ENCODE measurements at places on chromosomes 12 and 14.

GRCh38 chr12:95573951-95574576, 22.8 kb upstream of the USP44 start:
- no peak for DNase-seq

DNA sequence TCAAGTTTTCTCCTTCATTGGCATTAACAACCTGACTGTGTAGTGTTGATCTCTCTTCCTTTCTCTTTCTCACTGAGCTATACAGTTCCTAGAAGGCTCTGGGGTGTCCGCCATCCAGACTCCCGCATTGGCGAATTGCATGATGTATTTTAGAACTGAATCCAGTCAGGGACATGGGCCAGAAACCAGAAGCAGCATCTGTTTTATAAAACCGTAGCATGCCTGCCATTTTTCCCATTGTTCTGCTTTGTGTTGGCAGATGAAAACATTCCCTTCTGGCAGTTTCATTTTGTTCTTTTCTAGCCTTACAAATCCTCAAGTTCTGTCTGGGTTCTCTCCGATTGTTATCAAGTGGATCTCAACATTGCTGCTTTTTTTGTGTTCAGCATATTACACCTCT, 268.3 kb upstream of the SEL1L start:
- no peak for DNase-seq

DNA sequence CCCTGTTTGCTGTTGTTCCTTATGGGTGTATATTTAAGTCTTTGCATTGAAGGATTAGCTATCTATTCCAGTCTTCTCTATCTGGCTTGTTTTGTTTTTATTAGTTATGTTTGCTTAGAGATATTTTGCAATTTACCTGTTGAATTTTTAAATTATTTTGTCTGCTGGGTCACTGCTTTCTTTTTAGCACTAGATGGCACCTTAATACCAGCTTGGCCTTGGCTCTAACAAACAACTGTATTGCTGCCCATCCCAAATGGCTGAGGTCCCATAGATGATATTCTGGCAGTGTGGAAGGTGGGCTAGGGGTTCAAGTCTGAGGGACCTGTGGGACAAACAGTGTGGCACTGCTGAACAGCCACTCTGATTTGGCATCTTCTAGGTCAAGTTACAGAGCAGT, 144.0 kb upstream of the FBXO33 start:
- no peak for DNase-seq

DNA sequence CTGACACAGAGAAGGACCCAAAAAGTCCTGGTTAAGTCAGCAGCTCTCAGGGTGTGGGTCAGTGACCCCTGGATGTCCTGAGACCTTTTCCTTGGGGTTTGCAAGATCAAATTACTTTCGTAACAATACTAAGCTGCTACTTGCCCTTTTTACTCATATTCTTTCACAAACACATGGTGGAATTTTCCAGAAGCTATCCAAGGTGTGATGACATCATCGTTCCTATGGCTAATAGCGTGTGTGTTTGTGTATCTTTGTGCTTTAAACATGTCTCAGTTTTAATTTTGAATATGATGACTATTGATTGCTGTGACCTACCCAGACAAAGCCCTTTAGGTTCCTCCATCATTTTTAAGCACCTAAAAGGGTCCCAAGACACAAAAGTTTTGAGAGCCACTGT, 176.2 kb downstream of the PHETA1 start:
- DNase-seq: no peak

DNA sequence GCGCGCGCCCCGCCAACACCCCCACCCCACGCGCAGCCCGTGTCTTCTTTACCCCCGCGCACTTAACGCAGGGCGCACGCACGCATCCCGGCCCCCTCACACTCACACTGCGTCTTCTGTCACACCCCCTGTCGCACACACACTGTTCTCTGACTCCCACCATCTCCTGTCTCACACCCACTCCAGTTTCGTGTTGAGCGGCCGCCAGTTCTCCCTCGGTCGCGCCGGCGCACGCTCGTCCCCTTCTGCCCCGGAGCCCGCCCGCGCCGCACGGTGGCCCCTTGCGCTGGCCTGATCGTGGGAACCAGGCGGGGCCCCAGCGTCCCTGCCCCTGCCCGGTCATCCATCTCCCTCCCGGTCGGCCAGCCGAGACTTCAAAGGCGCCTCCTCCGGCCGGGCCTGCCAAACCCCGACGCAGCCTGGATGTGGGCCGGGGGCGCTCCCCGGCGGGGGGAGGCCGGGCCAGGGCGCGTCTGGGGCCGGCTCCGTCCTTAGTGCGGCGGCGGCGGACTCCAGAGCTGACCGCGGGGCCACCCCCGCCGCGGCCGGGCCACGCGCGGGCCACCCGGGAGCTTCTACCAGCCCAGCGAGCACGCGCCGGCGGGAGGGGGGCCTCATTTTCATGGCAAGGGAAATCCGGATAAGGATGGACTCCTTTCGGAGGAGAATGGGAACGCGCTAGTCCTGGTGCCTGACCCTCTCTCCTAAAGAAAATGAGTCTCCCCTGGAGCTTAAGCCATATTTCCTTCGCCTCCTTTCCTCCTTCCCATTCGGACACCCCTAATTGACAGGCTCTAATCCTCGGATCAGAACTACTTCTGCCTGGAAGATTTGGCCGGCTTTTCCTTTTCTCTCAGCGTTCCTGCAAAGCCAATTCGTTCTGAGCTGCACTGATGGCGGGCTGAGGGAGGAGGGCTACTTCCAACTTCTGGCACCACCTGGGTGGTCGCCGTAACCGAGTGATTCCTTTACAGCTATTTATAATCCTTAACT, 82.0 kb upstream of the HMGA2 start:
- peak; percentile 1 for DNase-seq

DNA sequence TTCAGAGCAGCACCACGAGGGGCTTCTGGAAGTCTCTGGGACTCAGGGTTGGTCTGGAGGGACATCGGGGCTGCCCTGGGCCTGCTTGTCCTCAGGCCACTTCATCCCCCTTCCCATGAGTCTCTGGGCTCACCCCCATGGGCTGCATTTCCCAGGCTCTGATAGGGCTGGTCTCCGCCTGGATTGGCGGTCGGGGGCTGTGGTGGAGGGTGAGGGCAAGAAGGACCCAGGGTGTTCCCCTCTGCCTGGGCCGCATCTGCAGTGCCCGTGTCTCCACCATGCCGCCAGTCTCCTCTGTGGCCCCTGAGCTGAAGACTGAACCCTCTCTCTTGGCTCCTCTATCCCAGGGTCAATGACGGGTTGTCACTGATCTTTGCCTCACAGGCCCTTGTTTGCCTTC, 242.1 kb downstream of the ADGRD1 start:
- DNase-seq: no peak

Data from stimulated activated CD8-positive, alpha-beta memory T cell treated with anti-CD3 and anti-CD28 coated beads, Interleukin-15, amount 100 ng/mL, for 4 hours (primary cell).